ENCODE measurements at places on chromosomes 2 and 18. TPM values are rescaled to one million over a fixed set of nuclear protein-coding genes. Genes with fewer than 3 reads are reported as not detected.

- no peak for DNase-seq
Observed at GRCh38 chr2:241788572-241788971, 11.9 kb downstream of the GAL3ST2 start.

- no peak for DNase-seq
Observed at GRCh38 chr2:119494163-119494790, 30.0 kb downstream of the SCTR start.

DNA sequence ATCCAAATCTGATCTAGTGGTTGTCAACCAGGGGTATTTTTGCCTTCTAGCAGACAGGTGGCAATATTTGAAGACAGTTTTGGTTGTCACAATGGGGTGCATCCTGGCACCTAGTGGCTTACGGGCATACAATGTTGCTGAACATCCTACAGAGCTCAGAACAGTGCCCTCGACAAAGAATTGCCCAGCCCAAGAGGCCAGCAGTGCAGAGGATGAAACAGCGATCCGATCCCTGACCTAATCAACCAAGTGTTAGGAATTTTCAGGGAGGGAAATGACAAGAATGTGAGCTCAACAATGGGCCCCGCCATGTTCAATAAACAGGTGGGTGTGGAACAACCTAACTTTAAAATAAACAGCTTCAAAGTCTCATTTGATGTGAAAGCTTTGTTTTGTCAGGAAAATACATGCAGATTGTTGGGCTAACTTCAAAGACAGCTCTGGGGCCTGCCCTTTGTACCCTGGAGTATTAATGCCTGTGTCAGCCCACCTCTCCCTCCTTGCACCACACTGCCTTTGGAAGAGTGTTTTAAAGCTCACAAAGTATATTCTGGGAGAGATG lies 22.5 kb upstream of the SCYGR5 start:
- DNase-seq: no peak

GRCh38 chr2:106053116-106053515 lies 141.0 kb downstream of the UXS1 start:
- DNase-seq: no peak

GRCh38 chr2:45681675-45682074 lies 30.2 kb downstream of the PRKCE start:
- peak; percentile 85 for DNase-seq

- DNase-seq: no peak
Observed at GRCh38 chr2:128642821-128643220, 324.2 kb upstream of the HS6ST1 start.

- no peak for DNase-seq
Observed at GRCh38 chr2:162487816-162488215, 143.9 kb downstream of the GCA start.

DNA sequence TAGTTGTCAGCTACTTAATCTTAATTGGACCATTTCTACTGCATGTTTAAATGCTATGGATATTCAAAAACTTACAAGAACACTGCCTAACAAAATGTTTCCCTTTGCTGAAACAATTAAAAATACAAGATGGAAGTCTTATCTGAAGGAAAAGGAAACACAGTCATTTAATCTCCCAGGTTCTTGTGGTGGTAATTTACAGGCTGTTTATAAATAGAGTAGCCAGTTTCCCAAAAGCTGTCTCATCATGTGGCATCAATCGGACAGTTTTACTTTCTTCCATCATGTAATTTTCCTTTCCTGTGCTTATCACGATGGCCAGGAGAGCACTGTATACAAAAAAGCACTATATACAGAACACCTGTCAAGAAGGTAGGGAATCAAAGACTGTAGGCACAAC lies 368.1 kb downstream of the ZEB2 start:
- DNase-seq: peak; percentile 53

DNA sequence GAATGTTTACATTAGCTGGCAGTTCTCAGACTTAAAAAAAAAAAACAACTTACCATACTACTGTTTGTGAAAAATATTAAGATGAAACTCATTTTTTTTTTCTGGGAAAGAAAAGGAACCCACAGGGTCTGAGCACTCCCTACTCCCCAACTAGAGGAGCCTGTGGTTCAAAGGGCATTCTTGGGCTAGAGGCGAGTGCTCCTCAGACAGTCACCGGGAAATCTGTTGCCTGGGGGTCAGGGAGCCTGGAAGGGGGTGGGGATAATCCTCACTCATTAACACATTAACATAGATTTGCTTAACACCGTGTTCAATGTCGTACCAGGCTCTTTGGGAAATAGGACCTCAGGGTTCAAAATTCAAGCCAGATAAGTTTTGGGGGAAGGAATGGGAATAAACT lies 57.6 kb downstream of the LAMA3 start:
- DNase-seq: no peak

- DNase-seq: peak; percentile 27
Observed at GRCh38 chr2:119888680-119889079, 124.2 kb upstream of the EPB41L5 start.

- DNase-seq: no peak
Observed at GRCh38 chr2:114119862-114120261, 230.0 kb downstream of the ACTR3 start.

GRCh38 chr2:119174993-119175347 lies 16.4 kb upstream of the C1QL2 start:
- no peak for DNase-seq

DNA sequence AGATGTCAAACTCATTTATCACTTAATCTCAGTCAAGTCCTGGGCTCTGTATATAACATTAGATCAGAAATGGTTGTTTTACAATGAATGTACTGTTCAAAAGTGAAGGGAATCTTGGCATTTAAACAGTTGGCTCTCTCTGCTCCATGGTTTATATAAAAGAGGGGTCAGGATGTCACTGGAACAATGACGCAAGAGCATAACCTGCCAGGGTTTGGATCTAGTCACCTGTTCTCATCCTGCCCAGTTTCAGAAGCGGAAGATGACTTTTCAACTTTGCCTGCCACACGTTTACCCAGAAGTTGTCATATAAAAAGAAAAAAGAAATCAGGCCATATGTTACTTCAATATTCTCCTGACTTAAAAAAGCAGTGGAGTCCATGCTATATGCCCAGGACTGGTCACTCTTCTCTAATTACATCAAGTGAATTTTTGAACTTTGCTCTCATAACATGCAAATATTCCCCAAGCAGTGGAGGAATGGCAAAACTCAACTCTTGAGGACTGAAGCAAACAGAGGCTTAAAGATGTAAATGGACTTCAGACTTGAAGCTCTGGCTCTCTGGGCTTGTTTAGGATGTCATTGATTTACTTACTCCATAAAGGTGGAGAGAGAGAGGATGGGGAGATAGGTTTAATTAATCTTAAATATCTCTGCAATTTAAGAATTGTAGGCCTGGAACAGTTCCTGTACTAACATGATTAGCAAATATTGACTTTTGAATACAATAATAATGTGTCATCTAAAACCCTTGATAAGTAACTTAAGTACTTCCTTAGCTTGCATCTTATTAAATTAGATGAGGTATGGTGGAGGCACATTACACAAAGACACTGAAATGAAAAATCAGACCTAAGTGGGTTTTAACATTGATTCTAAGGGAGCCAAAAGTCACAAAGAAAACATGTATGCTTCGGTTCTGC lies 58.3 kb downstream of the ETAA1 start:
- no peak for DNase-seq

DNA sequence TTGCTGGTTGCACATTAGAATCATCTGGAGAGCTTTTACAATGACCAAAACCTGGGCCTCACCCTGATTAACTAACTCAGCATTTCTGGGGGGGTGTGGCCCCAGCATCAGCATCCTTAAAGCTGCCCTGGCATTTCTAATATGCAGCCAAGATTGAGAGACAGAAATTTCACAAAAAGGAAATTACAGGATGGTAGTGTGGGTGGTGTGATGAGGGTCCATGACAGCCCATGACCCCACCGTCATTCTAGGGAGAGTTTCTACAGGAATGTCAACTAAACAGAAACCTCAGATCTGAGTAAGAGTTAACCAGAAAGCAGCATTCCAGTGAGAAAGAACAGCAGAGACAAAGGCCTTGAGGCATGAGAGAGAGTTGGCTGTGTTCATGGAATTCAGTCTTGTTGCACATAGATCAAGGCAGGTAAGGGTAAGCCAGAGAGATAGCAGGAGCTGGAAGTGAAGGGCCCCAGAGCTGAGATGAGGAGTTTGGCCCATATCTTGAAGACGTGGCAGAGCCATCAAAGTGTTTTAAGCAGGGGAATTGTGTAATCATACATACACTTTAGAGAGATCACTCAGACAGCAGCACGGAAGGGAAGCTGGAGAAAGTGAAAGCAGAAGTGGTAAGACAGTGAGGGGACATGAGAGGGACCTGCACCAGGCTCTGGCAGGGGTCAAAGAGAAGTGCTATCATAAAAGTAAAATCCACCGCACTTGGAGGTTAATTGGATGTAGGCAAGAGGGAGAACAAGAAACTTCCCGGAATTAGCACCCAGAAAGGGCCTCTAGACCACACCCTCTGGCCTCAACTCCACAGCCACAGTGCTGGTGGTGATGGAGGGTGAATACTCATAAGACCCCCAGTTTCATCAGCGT lies 7.8 kb upstream of the TRABD2A start:
- no peak for DNase-seq

- DNase-seq: peak; percentile 50
Observed at GRCh38 chr18:61833978-61834377, 58.8 kb downstream of the RNF152 start.

- DNase-seq: peak; percentile 67
Observed at GRCh38 chr2:212686285-212686895, 147.8 kb upstream of the ERBB4 start.

- no peak for DNase-seq
Observed at GRCh38 chr2:590214-591175, 86.7 kb downstream of the TMEM18 start.

DNA sequence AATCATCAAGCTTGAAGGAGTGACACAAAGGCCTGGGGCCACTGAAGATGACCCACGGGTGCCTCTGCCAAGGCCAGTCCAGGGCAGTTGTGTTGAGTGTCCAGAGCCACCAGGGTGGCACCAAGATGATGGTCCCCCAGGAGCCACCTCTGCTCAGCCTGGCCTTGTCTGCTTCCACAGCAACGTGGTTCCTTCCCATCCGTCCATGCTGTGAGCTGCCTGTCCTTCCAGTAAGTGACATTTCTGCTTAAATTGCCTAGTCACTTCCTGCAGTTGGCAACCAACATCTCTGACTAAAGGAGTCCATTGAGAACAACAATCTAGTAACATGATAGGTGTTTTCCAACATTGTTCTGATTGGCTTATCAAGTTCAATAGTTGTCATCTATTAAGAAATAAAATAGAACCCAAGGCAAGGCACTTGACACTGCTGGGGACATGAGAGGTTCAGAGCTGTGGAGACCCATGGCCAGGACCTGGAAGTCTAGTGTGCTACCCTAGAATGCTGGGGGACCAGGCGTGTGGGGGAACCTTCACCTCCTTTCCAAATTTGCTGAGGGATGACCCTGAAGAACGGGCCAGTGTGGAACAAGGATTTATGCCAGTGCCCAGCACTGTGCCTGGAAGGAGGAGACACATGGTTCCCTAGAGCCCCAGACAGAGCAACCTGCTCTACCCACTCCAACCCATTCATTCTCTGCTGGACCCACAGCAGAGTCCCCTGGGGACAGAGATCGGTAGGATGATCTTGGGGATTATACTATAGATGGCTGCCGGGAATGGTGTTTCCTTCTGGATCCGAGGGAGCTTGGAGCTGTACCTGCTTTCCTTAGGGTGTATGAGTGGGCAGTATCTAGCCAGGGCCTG lies 98.9 kb upstream of the EPC2 start:
- DNase-seq: no peak

GRCh38 chr2:239747274-239747673 lies 277.9 kb downstream of the NDUFA10 start:
- DNase-seq: no peak

- DNase-seq: no peak
Observed at GRCh38 chr2:172947461-172948153, 128.0 kb upstream of the MAP3K20 start.

- peak; percentile 49 for DNase-seq
Observed at GRCh38 chr2:110114831-110115255, 779 bp downstream of the MALL start.

DNA sequence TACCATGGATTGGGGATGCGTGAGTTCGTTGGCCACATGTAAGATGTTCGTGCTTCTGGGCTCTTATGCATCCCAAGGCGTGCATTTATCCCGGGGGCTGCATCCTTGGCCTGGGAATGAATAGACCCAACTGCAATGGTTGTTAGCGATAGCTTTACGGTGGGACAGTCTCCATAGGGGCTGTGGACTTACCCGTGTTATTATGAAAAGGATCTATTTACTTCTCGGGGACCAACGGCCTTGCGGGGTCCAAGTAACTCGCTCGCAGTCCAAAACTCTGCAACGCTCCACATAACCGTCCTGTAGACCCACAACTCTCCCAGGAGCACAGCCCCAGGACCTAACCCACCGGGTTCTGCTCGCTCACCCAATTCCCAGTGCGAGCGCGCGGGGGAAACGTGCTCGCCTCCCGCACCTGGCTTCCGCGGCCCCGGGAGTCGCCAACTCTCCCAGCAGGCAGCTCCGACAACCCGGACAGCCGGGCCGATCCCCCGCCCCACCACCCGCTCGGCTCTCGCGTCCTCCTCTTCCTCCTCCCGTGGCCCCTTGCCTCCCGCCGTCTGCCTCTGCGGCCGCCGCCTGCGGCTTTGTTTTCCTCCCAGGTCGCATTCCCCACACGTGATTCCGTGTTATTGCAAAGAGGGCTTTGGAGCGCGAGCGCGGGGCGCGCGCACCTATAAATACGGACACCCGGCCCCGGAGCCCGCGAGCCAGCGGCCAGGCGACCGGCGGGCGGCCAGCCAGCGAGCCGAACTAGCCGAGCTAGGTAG lies at the start of gene CABLES1:
TSS of gene CABLES1 (plus strand) at position 706 of the 770 bp plus-strand sequence. CDS start 278 bp downstream, outside the sequence.
- DNase-seq: peak; percentile 84

DNA sequence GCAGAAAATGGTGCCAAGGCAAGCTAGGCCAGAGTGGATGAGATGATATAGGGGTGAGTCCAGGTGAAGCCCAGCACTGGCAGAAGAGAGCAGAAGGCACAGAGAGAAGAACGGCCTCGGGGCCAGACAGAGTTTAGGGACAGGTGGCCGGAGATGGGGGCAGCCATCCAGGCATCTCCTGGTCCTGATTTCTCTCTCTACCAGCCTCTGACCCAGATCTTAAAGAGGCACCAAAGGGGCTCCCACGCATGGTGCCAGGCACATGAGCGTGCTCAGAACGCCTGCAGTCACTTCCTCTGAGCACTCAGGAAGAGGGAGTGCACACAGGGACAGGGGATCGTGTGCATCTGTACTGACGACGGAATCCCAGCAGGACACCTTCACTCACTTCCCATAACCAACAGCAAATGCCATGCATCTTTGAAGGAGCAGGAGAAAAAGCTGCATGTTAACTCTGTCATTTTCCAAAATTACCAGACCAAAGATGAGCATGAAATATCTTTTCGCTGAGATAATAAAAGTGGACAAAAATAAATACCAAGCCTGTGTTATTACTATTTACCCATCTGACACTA lies 427.8 kb upstream of the MYT1L start:
- DNase-seq: no peak

GRCh38 chr18:31702449-31702848 lies 18.1 kb upstream of the B4GALT6 start:
- no peak for DNase-seq

- peak; percentile 45 for DNase-seq
Observed at GRCh38 chr2:173990970-173991819, 26.0 kb upstream of the SP3 start.

DYNC1I2 gene
- total RNA-seq: 138 TPM

SPAG16 gene
- total RNA-seq: 7.7 TPM

CRYBA2 gene
- total RNA-seq: not detected

ECEL1 gene
- not detected for total RNA-seq

POMC gene
- total RNA-seq: 0.69 TPM

ASB18 gene
- not detected for total RNA-seq

SLC14A1 gene
- total RNA-seq: not detected

CNTNAP5 gene
- not detected for total RNA-seq

MAP3K20 gene
- total RNA-seq: 32.0 TPM

IL36B gene
- not detected for total RNA-seq

RPRM gene
- not detected for total RNA-seq

DTYMK gene
- 104 TPM for total RNA-seq

PNKD gene
- 56.1 TPM for total RNA-seq

Data from endothelial cell of umbilical vein (primary cell).